Keratinocyte (primary cell): ENCODE measurements at places on chromosomes 5 and 9. TPM values are rescaled to one million over a fixed set of nuclear protein-coding genes. Genes with fewer than 3 reads are reported as not detected.

Gene DMGDH
- polyA plus RNA-seq, result 0.13 to 0.20 TPM in 2 of 3 replicates, not detected in the other

DNA sequence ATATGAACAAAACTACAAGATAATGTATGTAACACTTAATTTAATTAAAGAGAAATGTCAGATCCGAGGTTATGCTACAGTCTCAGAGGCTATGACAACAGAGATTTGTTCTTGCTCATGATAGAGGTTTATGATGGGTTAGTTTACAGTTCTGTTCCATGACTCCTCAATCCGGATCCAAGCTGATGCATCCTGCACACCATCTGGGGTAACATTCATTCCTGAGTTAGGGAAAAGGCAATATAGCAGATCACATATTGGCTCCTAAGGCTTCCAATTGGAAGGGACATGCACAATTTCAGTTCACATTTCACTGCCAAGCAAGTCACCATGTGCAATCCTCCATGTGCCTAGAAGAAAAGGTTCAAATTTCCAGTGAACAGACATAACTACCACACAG lies 40.4 kb downstream of the ABLIM3 start:
- no peaks in the 10 kb centered on the region for H3K4me1 ChIP-seq
- H3K36me3 ChIP-seq, result peaks cover 2% of the 10 kb centered on the region
- no peak overlapping the region for H3K27ac ChIP-seq
- no peaks in the 10 kb centered on the region for H3K27me3 ChIP-seq
- no peak for DNase-seq

Gene LURAP1L
- 11.9 to 42.7 TPM (median 25.0 TPM) in 3 replicates for polyA plus RNA-seq

Gene SSBP2
- 7.9 to 34.2 TPM (median 14.6 TPM) in 3 replicates for polyA plus RNA-seq

Gene RPL12
- 2,272 to 2,722 TPM (median 2,671 TPM) in 3 replicates for polyA plus RNA-seq

Gene BAAT
- 0.02 to 0.14 TPM (median 0.08 TPM) in 3 replicates for polyA plus RNA-seq

- no peak for DNase-seq
- no peaks in the 10 kb centered on the region for H3K27me3 ChIP-seq
- no peak overlapping the region for H3K4me3 ChIP-seq
- no peak overlapping the region for H3K27ac ChIP-seq
Observed at GRCh38 chr5:5351288-5351979, 71.0 kb upstream of the ICE1 start.

- no peaks in the 10 kb centered on the region for H3K27me3 ChIP-seq
- H3K4me1 ChIP-seq, result no peaks in the 10 kb centered on the region
- H3K36me3 ChIP-seq, result no peaks in the 10 kb centered on the region
- no peak overlapping the region for H3K27ac ChIP-seq
Observed at GRCh38 chr5:79809743-79810142, 120.1 kb downstream of the CMYA5 start.

DNA sequence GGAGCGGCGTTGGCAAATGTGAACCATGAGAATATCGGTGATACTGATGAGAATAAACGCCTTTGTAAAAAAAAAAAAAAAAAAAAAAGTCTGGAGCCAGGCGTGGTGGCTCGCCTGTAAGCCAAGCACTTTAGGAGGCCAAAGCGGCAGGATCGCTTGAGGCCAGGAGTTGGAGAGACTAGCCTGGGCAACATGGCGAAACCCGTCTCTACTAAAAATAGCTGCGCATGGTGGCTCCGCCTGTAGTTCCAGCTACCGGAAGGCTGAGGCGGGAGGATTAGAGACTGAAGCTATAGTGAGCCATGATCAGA lies 425 bp upstream of the NFX1 start:
- no peaks in the 10 kb centered on the region for H3K27me3 ChIP-seq
- peak overlapping the region; percentile 100 for H3K27ac ChIP-seq
- H3K4me3 ChIP-seq, result peak overlapping the region; percentile 56
- H3K4me1 ChIP-seq, result no peaks in the 10 kb centered on the region
- peaks cover 12% of the 10 kb centered on the region for H3K36me3 ChIP-seq

Gene TLR4
- 0.05 to 0.09 TPM (median 0.07 TPM) in 3 replicates for polyA plus RNA-seq

DNA sequence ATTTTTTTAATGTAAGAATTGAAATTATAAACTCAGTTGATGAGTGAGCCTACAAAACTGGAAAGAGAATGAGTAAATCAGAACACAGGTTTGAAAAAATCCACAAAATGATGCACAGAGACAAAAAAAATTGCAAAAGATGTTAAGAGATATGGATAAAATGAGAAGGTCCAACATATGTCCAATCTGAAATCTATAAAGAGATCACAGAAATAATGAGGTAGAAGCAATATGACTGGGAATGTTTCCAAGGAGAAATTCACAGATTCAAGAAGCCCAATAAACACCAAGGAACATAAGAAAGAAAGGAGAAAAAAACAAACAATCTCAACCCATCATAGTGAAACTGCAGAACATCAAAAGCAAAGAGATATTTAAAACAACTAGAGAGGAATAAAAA lies 288.4 kb upstream of the SLC30A5 start:
- DNase-seq, result no peak
- H3K4me3 ChIP-seq, result no peak overlapping the region
- no peak overlapping the region for H3K27ac ChIP-seq
- no peaks in the 10 kb centered on the region for H3K27me3 ChIP-seq
- no peaks in the 10 kb centered on the region for H3K4me1 ChIP-seq
